ENCODE measurements at places on chromosomes 11 and 22. TPM values are rescaled to one million over a fixed set of nuclear protein-coding genes. Genes with fewer than 3 reads are reported as not detected.

The CRYBB2 gene
- not detected for total RNA-seq

The OR52N4 gene
- total RNA-seq = 0.85 TPM

GRCh38 chr22:33873666-33874065 is 46.6 kb downstream of the LARGE1 start:
- DNase-seq = no peak

DNA sequence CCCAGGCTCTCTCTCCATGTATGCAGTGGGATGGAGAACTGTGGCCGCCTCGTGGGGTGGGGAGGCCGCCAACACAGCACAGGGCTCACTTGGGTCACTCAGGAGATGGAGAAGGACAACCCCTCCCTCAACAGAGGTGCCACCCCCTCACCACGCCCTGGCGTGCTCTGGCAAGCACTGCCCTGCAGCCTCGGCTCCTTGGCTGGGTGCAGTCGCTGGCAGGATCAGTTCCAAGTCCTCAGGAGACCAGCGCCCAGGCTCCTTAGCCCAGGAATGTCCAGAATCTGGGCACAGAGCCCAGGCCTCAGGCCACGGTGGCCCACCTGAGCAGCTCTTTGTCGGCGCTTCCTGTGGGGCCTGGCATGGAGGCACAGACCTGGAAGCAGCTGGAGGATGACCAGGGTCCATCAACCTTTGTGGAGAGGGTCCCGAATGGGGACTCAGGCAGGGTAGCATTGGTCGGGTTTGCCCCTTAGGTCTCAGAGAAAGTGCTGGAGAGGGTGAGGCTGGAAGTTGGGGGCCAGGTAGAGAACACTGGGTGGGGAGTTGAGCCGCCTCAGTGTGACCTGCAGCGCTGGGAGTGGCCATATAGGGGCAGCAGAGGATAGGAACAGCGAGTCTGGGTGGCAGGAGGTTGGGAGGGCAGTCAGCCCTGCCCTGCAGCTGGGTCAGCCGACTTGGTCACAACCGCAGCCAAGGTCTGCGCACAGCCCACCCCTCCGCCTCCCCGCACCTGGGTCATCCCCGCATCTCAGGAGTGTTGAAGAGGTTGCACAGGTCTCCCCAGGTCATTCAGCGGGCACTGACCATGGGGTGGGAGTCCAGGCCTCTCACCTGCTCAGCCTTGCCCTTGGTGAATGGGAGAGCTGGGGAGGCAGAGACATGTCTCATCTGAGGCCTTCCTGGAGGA is 8.2 kb downstream of the SUSD2 start:
- DNase-seq = peak; percentile 87

DNA sequence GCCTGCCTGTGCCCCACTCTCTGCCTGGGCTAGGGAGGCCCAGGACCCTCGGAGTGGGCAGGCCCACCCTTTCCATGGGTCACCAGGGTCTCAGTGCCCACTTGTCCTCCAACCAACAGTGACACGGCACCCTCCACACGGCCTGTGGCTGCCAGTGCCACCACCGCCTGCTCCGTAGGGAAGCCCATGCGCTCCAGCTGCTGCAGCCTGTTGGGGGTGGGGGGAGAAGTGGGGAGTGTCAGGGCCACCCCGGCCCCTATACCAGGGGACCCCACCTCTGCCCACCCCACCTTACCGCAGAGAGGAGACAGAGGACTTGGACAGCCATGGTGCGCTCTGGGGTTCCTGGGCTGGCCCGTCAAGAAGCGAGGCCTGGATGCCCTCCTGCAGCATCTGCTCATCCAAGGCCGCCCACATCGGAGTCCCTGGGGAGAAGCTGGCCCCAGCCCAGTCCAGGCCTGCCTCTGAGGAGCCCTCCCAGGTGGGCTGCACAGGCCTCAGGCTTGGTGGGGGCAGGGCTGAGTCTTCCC is 7.7 kb downstream of the RHBDD3 start:
- DNase-seq = no peak

GRCh38 chr22:29139965-29140782 is 65.5 kb upstream of the EMID1 start:
- DNase-seq = no peak
